ENCODE measurements at places on chromosomes 3 and 15.

- no peak for DNase-seq
These were observed 25.9 kb downstream of the C3orf20 start for GRCh38 chr3:14700891-14701290.

GRCh38 chr15:94526071-94526689, 294.8 kb downstream of the MCTP2 start:
- DNase-seq: no peak

- no peak for DNase-seq
These were observed 125.7 kb downstream of the PDZRN3 start for GRCh38 chr3:73498764-73499622.

- peak; percentile 98 for DNase-seq
These were observed 26.6 kb downstream of the ITGB5 start for GRCh38 chr3:124860599-124860998.

DNA sequence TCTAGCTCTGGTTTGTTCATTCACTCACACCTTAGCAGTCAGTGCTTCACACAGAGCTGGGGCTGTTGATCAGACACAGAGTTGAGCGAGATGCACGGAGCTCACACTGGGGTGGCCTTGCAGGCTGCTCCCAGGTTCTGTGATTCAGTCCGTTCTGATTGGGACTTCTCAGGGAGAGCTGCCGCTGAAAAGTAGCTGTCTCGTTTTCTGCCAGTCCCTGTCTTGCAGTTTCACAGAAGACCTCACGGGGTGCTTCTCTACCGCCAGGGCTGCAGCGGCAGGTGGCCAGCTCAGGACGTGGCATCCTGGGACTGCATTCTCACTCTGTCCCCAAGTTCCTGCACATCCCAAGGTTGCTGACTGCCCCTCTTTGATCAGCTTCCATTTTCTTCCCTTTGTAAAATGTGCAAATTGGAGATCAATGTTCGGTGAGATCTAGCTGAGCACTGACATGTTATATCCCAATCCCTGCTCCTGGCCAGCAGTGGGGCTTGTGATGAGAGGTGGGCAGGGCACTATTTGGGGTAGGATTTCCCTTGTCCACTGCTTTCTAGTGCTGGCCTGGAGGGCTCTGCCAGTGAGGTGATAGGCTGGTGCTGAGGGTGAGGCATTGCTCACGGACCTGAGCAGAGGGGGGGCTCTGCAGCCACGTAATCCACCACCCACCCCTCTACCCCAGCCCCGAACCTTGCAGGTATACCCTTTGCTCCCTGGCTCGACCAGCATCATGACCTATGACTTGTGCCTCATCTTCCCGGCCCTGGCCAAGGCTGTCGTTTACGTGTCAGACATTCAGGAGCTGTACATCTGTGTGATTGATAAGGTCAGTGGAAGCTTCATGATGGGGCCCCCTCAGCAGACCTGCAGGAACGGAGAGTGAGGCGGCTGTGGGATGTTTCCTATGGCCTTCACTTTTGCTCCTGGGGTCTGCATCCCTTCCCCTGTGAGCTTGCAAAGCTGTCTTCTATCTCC, 5.3 kb upstream of the TXNRD3 start:
- DNase-seq: no peak

DNA sequence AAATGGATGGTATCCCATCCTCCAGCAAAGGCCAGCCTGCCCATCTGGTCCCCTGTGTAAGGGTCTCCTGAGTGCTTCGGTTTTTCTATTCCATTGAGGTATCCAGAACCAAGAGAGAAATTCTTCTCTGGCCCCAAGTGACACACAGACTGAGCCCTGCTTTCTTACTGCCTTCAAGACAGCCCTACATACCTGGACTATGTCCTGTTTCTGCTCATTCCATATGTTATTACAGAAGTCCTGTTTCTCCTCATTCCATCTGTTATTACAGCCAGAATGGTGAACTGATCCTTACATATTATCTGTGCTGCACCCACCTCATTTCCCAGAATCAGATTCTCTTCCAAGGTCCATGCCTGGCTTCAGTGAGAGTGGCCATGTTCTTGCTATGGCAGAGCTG, 115.2 kb downstream of the DCLK3 start:
- no peak for DNase-seq

DNA sequence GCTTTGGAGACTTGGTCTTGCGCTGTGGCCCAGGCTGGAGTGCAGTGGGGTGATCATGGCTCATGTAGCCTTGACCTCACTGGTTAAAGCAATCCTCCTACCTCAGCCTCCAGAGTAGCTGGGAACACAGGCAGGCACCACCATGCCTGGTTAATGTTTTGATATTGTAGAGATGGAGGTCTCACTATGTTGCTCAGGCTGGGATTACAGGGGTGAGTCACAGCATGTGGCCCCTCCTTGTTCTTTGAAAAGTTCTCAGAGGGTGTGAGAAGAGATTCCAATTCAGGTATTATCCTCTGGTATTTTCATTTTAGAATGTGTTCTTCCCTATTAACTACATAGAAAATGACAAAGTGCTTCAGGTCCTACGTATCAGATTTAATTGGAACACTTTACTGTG, 51.9 kb upstream of the RPL32 start:
- DNase-seq: no peak

- DNase-seq: no peak
These were observed 130.2 kb upstream of the TOPAZ1 start for GRCh38 chr3:44111482-44111881.

DNA sequence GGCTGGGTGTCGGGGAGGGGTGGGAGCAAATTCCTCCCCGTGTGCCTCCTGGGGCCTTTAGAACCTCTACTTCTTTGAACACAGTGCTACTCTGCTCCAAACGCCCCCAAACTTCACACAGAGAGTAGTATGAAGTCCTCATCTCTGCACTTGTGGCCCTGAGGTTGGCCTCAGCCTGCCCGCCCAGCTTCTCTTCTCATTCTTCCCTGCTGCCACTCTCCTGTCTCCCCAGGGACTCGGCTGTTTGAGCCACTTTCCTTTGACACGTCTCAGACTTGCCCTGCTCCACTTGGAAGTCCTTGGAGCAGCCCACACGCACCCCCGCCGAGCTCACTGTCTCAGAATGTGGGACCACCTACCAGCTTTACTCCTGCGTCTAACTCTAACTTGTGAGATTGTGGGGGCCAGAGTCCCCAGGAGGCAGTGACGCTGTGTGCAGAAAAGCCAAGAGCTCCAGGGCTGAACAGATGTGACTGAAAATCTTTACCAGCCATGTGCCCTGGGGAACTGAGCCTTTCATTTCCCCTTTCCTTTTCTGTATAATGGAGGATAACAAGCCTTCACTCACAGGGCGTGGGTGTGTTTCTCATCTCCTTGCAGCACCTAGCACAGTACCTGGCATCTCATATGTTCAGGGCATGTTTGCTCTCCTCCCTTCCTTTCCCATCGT, 233.6 kb upstream of the CTDSPL start:
- no peak for DNase-seq

- DNase-seq: no peak
These were observed 110.3 kb downstream of the MFSD1 start for GRCh38 chr3:158912188-158912587.

DNA sequence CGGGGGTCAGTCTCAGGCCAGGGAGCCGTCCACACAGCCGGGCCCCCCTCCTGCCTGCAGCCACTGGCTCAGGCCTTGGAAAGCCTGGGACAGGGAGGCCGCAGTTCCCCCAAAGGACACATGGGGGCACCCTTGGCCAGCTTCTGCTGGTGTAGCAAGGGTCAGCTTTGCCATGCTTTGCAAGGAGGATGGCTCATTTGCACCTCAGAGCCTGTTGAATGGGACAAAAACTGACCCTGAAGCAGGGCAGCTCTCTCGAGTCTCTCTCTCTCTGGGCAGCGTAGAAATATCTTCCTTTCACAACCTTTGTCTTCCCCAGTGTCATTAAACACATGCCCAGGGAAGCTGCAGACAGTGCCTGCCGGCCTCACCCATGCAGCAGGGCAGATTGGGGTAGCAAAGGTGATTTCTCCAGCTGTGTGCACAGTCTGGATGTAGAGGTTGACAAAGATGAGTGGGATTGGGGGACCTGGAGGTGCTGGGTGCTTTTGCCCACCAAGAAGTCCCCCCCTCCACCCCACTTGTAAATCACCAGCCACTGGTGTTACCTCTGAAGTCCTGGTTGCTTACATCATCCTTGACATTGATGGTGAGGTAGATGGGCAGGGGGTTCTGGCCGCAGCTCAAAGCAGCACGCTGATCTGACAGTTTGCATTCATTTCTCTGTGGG, 17.4 kb upstream of the EHD4 start:
- DNase-seq: peak; percentile 17

GRCh38 chr3:6172871-6173642, 687.9 kb upstream of the GRM7 start:
- no peak for DNase-seq

DNA sequence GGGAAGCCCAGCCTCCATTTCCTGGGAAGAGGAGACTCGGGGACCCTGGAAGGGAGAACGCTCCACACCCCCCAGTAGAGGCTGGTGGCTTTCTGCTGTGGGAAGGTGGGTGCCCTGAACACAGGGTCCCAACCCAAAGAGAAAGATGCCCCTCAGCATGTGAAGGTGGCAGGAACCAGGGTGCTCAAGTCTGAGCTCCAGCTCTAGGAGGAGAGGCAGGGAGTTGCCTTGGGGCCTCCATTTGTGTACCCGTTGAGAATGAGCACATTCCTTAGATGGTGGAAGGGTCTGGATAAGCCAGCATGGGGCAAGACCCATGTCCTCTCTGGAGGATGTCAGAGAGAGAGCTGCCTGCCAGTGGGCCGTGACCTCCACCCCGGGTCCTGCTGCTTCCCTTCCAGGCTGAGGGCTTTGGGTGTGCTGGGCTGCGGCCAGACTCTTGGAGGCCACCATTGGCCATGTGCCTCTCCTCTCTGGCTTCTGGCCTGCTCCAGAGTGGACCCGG, 212.4 kb downstream of the TBC1D2B start:
- DNase-seq: no peak

DNA sequence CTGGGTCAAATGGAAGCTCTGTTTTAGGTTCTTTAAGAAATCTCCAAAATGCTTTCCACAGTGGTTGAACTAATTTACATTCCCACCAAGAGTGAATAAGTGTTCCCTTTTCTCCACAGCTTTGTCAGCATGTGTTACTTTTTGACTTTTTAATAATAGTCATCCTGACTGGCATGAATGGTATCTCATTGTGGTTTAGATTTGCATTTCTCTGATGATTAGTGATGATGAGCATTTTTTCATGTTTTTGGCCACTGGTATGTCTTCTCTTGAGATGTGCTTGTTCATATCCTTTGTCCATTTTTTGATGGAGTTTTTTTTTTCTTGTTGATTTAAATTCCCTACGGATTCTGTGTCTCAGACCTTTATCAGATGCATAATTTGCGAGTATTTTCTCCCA, 745.0 kb upstream of the BCHE start:
- DNase-seq: peak; percentile 3

All from NCI-H226 (cell line).